Effector memory CD8-positive, alpha-beta T cell (primary cell): ENCODE measurements at places on chromosomes 4 and X.

- no peak for DNase-seq
- H3K27me3 ChIP-seq, result peaks cover 9% of the 10 kb centered on the region
- no peaks in the 10 kb centered on the region for H3K36me3 ChIP-seq
- no peak overlapping the region for H3K4me3 ChIP-seq
- H3K27ac ChIP-seq, result no peak overlapping the region
These were observed 149.4 kb upstream of the PSAPL1 start for GRCh38 chr4:7584098-7584497.

- no peak overlapping the region for H3K27ac ChIP-seq
- no peaks in the 10 kb centered on the region for H3K36me3 ChIP-seq
- no peak overlapping the region for H3K4me3 ChIP-seq
- H3K4me1 ChIP-seq, result peaks cover 3% of the 10 kb centered on the region
These were observed 8.9 kb downstream of the ABLIM2 start for GRCh38 chr4:8149664-8150063.

DNA sequence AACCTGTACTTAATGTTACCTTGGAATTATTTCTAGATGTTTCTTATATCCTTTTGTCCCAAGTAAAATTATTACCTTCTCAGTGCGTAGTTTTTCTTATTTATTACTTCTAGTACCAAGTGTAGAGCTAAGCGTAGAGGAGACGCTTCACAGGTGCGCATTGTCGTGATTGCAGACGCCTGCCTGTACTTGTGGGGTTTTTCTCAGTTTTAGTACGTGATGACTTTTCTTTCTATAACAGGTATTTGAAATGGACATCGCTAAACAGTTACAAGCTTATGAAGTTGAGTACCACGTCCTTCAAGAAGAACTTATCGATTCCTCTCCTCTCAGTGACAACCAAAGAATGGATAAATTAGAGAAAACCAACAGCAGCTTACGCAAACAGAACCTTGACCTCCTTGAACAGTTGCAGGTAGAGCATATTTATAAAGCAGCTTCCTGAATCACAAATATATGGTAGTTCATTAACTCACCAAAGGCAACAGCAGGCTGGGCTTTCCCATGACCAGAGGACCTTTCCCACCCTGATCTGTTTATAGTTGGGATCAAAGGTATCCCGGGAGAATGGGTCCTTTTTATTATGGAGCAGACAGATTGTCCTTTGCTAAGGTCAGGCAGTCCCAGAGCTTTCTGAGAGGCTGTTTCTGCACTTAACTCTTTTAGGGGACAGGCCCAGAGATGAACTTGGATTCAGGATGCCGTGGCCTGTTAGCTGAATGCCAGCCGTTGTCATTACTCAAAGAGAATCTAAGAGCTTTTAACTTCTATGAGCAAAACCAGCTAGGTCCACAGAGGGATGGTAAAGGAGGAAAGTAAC is 172.9 kb downstream of the PTTG2 start:
- no peak for DNase-seq
- H3K27me3 ChIP-seq, result no peaks in the 10 kb centered on the region
- H3K4me3 ChIP-seq, result peak overlapping the region; percentile 79
- peaks cover 39% of the 10 kb centered on the region for H3K36me3 ChIP-seq
- H3K27ac ChIP-seq, result peak overlapping the region; percentile 99
- peaks cover 45% of the 10 kb centered on the region for H3K4me1 ChIP-seq

- no peak for DNase-seq
- no peaks in the 10 kb centered on the region for H3K4me1 ChIP-seq
- no peak overlapping the region for H3K27ac ChIP-seq
- no peaks in the 10 kb centered on the region for H3K36me3 ChIP-seq
- no peak overlapping the region for H3K4me3 ChIP-seq
- H3K27me3 ChIP-seq, result peaks cover 18% of the 10 kb centered on the region
These were observed 67.9 kb downstream of the COL25A1 start for GRCh38 chr4:109234596-109234995.

GRCh38 chr4:127134490-127134889 is 498.3 kb upstream of the INTU start:
- no peaks in the 10 kb centered on the region for H3K27me3 ChIP-seq
- H3K36me3 ChIP-seq, result no peaks in the 10 kb centered on the region
- H3K4me1 ChIP-seq, result no peaks in the 10 kb centered on the region

DNA sequence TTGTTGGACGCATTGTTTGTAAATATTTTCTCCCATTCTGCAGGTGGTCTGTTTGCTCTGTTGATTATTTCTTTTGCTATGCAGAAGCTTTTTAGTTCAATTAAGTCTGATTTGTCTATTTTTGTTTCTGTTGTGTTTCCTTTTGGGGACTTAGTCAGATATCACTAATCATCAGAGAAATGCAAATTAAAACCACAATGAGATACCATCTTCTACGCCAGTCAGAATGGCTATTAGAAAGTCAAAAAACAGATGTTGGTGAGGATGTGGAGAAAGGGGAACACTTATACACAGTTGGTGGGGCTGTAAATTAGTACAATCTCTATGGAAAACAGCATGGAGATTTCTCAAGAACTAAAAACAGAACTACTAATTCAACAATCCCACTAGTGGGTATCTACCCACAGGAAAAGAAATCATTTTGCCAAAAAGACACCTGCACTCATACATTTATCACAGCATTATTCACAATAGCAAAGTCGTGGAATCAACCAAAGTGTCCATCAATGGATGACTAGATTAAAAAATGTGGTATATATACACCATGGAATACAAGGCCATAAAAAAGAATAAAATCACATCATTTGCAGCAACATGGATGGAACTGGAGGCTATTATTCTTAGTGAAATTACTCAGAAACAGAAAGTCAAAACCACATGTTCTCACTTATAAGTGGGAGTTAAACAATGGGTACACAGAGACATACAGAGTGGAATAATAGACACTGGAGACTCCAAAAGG is 8.1 kb downstream of the COQ2 start:
- H3K4me1 ChIP-seq, result peaks cover 10% of the 10 kb centered on the region
- H3K27me3 ChIP-seq, result no peaks in the 10 kb centered on the region
- DNase-seq, result no peak
- no peak overlapping the region for H3K4me3 ChIP-seq
- peaks cover 10% of the 10 kb centered on the region for H3K36me3 ChIP-seq
- no peak overlapping the region for H3K27ac ChIP-seq

- H3K27ac ChIP-seq, result no peak overlapping the region
- no peaks in the 10 kb centered on the region for H3K4me1 ChIP-seq
- no peaks in the 10 kb centered on the region for H3K36me3 ChIP-seq
- DNase-seq, result no peak
- peaks cover 38% of the 10 kb centered on the region for H3K27me3 ChIP-seq
These were observed 25.0 kb upstream of the MTHFD2L start for GRCh38 chr4:74132944-74133343.

- H3K27ac ChIP-seq, result no peak overlapping the region
- no peaks in the 10 kb centered on the region for H3K36me3 ChIP-seq
- no peak overlapping the region for H3K4me3 ChIP-seq
- peaks cover 54% of the 10 kb centered on the region for H3K27me3 ChIP-seq
- peaks cover 4% of the 10 kb centered on the region for H3K4me1 ChIP-seq
These were observed 70.6 kb downstream of the MGST2 start for GRCh38 chr4:139736274-139736660.

DNA sequence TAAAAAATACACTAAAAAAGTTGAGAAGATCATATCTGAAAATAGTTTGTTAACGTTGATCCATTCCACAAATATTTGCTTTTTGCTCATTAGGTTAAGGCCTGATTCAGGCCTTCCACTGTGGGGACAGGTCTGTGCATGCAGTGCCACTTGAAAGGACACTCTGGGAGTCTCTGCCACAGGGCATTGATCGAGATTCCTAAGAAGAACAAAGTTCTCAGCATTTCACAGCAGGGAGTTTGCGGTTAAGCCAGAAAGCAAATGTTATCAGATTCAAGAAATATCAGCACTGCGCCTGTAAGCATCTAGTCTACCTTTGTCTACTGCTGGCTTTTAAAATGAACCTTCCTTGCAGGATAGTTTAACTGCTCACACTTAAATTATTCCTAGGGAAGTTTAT is 62.2 kb upstream of the TNIP3 start:
- DNase-seq, result no peak
- peak overlapping the region; percentile 91 for H3K27ac ChIP-seq
- peak overlapping the region; percentile 72 for H3K4me3 ChIP-seq
- peaks cover 3% of the 10 kb centered on the region for H3K36me3 ChIP-seq
- H3K4me1 ChIP-seq, result peaks cover 3% of the 10 kb centered on the region

DNA sequence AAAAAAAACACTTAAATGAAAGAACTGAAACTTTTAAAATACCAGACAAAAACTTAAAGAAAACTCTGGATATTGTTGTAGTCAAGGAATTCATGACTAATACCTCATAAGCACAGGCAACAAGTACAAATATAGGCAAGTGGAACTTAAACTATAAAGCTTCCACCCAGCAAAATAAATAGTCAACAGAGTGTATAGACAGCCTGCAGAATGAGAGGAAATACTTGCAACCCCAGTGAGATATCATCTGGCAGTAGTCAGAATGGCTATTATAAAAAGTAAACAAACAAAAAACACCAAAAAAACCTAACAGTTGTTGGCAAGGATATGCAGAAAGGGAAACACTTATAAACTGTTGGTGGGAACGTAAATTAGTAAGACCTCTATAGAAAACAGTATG is 9.6 kb upstream of the RPS6KA6 start:
- no peaks in the 10 kb centered on the region for H3K27me3 ChIP-seq
- no peak overlapping the region for H3K4me3 ChIP-seq
- H3K36me3 ChIP-seq, result no peaks in the 10 kb centered on the region
- no peak for DNase-seq
- no peaks in the 10 kb centered on the region for H3K4me1 ChIP-seq

DNA sequence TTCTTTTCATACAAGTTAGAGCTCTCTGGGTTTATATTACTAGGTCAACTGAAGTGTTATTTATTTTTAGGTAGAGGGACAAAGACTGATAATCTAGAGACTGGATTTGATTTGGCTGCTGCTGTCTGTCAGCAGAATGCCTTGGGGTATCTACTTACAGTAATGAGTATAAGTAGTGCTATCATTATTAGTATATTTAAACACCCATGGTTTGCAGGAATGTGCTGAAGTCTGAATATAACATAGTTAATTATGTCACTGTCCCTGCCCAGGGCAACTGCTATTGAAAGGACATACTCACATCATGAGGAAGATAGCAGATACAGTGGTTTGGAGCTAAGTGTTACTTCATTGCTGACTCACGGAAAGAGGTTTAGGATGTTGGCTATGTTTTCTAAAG is 76.2 kb downstream of the PRRG1 start:
- H3K27ac ChIP-seq, result no peak overlapping the region
- no peaks in the 10 kb centered on the region for H3K27me3 ChIP-seq
- no peak overlapping the region for H3K4me3 ChIP-seq

DNA sequence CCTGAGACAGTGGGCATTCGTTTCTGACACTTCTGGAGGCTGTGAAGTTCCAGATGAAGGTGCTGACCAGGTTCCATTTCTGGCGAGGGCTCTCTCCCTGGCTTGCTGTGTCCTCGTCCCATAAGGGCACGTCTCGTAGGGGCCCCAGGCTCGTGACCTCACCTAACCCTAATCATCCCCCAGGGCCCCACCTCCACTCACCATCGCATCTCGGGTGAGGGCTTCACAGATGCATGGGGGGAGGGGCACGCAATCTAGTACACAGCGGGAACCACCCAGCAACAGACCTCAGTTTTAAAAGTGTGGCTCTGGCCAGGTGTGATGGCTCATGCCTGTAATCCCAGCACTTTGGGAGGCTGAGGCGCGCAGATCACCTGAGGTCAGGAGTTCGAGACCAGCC is 22.1 kb downstream of the PDE6B start:
- H3K27ac ChIP-seq, result no peak overlapping the region
- no peaks in the 10 kb centered on the region for H3K36me3 ChIP-seq
- H3K4me3 ChIP-seq, result no peak overlapping the region
- H3K4me1 ChIP-seq, result no peaks in the 10 kb centered on the region

GRCh38 chrX:21305799-21306336 is 68.3 kb upstream of the CNKSR2 start:
- no peaks in the 10 kb centered on the region for H3K36me3 ChIP-seq
- no peak overlapping the region for H3K27ac ChIP-seq
- DNase-seq, result no peak
- H3K27me3 ChIP-seq, result no peaks in the 10 kb centered on the region
- H3K4me3 ChIP-seq, result no peak overlapping the region
- H3K4me1 ChIP-seq, result peaks cover 2% of the 10 kb centered on the region

- H3K36me3 ChIP-seq, result no peaks in the 10 kb centered on the region
- no peaks in the 10 kb centered on the region for H3K27me3 ChIP-seq
- H3K4me1 ChIP-seq, result no peaks in the 10 kb centered on the region
- H3K27ac ChIP-seq, result no peak overlapping the region
- DNase-seq, result no peak
- no peak overlapping the region for H3K4me3 ChIP-seq
These were observed 101.3 kb downstream of the RRAGB start for GRCh38 chrX:55818673-55819375.

- no peaks in the 10 kb centered on the region for H3K36me3 ChIP-seq
- no peaks in the 10 kb centered on the region for H3K27me3 ChIP-seq
- DNase-seq, result no peak
- H3K27ac ChIP-seq, result no peak overlapping the region
- no peak overlapping the region for H3K4me3 ChIP-seq
- peaks cover 4% of the 10 kb centered on the region for H3K4me1 ChIP-seq
These were observed 7.1 kb downstream of the CTPS2 start for GRCh38 chrX:16705370-16705769.

DNA sequence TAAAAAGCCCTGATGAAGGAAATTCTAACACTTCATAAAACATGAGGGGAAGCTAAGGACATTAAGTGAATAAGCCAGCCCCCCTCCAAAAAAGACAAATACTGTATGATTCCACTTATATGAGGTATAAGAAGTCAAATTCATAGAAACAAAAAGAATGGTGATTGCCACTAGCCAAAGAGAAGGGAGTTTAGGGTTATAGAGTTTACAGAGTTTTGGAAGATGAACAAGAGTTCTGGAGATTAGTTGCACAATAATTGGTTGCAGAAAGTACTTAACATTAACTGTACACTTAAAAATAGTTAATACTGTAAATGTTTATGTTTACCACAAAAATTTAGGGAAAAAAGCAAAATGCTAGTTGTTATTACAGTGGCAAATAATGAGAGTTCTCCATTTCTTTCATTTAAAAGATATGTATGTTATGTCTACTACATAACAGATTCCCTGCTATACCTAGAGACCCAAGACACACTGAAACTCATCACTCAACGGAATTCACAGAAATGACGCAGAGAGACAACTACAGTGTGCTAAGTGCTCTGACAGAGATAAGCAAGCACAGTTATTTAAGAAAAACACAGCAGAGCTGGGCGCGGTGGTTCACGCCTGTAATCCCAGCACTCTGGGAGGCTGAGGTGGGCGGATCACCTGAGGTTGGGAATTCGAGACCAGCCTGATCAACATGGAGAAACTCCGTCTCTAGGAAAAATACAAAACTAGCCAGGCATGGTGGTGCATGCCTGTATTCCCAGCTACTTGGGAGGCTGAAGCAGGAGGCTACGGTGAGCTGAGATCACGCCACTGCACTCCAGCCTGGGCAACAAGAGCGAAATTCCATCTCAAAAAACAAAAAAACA is 37.2 kb downstream of the EIF4E start:
- no peaks in the 10 kb centered on the region for H3K27me3 ChIP-seq
- DNase-seq, result no peak
- peaks cover 21% of the 10 kb centered on the region for H3K4me1 ChIP-seq
- no peak overlapping the region for H3K4me3 ChIP-seq
- H3K36me3 ChIP-seq, result peaks cover 62% of the 10 kb centered on the region
- no peak overlapping the region for H3K27ac ChIP-seq
